DMS53 (cell line): ENCODE measurements at places on chromosomes 16 and 17.

DNA sequence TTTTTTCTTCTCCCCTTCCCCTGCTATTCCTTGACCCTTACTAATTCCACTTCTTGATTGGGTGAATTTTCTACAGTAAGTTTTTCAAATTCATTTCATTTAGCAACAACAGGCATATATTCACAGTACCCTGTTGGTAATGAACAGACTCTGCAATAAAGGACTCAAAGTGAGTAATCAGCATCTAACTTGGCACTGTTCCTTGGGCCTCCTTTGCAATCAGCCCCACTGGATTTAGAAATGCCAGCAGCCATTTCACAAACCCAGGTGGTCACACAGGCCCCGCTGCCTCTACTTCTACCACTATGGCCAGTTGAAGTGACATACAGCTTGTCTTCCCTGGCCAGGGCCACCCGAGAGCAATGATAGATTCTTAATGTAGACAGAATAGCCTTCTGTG, 113.8 kb downstream of the CYB561 start:
- no peak for DNase-seq

GRCh38 chr16:64398793-64399192, 723.1 kb downstream of the CDH11 start:
- no peak for DNase-seq

GRCh38 chr16:87012954-87013938, 303.9 kb downstream of the C16orf95 start:
- no peak for DNase-seq

GRCh38 chr17:1511756-1512321, 4.6 kb downstream of the INPP5K start:
- DNase-seq = no peak

DNA sequence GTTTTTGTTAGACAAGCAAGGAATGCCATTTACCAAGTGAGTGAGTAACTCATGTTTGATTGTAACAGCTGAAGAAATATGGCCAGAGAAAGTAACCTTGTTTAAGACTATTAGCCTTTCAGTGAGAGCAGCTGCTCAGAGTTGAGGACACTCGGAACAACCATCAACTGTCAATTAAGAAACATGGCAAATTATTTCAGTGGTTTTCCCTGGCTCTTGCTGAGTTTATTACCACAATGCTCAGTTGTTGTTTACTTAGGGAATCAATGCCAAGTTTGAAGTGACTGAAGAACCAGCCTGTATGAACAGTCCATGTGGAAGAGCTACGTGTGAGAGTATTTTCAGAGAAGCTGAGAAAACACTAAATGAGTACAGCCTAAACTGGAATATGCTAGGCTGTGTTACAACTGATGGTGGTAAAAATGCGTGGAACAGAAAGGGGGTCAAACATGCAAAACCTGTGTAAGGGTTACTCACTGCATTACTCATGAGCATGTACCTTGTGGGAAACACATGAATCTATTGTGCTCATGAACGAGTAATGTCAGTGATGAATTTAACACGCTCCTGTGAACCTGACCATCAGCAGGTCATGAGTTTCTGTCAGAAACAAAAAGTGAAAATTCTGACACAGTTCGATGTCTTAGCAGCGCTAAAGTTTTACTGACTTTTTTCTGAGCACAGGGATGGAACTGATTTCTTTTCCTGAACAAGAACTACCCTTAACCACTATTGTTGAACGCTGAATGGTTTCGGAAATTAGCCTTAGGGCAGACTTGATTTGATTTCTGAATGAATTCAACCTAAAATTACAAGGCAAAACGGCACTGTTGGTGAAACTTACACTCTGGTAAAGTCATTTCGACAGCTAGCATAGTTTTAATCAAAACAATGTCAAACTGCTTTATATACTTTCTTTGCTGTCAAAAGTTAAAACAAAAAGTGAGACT, 33.5 kb downstream of the GNA13 start:
- no peak for DNase-seq

GRCh38 chr16:3458278-3458851, 14.9 kb downstream of the NAA60 start:
- peak; percentile 45 for DNase-seq

GRCh38 chr16:74734361-74735161, 33.9 kb upstream of the MLKL start:
- DNase-seq = no peak

DNA sequence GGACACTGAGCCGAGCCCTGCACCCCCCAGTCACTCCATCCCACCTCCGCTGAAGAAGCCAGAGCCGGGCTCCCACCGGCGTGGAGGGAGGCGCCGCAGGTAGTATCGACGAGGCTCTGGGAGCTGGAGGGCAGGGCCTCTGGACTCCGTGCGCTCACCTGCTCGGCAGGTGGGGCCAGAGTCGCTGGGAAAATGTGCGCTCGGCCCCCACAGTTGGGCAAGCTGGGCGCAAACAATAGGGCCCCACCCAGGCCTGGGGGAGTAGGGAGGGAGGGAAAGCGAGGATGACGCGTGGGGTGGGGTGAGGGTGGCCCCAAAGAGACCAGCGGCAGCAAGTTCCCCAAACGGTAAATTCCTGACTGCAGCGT, 668 bp downstream of the JUP start:
- DNase-seq = peak; percentile 78

DNA sequence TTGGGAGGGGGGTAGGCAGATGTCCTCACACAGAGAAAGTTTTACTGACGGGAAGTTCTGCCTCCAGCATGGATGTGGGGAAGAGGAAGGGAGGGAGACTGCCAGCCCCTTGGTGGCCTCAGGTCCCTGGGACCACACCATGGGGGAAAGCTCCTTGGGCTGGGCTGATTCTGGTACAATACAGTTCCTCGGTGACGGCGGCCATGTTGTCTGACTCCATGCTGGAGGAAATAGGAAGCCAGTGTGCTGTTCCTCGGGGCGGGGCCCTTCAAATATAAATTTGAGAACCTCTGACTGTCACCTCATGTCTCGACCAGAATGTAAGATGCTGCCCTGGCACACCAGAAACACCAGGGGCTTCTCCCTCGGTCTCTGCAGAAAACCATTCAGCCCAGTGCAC, 66.8 kb downstream of the CNGB1 start:
- no peak for DNase-seq

DNA sequence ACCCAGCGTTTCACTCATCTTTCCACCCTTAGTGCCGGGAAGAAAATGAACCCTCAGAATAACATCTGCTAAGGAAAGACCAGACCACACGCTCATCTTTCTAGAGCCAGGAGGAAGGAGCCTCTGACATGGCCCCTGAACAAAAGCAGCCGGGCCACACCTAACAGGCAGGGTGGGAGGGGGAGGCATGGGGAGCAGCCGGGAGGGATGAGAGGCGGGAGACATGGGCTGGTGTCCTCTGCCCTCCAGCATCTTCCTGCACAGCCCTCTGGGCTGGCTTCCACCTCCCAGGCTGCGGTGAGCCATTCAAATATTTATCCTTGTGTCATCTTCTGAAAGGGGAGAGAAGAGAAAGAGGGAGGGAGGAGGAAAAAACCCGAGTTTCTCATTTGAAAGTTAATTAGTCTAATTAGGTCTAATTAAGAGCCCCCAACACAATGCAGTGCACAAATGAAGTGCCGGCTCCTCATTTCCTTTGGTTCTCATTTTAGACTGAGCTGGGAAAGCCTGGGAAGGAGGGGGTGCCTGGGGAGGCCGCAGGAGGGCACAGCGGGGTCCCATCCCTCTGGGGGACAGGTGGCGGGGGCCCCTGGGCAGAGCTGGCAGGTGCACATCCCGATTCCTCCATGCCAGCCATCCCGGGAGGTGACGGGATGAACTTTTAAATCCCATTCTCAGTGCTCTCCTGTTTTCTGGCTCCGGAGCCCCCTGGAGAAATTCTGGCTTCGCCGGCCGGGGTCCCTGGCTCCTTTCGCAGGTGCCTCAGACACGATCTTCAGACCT, 90.5 kb downstream of the ENGASE start:
- no peak for DNase-seq

DNA sequence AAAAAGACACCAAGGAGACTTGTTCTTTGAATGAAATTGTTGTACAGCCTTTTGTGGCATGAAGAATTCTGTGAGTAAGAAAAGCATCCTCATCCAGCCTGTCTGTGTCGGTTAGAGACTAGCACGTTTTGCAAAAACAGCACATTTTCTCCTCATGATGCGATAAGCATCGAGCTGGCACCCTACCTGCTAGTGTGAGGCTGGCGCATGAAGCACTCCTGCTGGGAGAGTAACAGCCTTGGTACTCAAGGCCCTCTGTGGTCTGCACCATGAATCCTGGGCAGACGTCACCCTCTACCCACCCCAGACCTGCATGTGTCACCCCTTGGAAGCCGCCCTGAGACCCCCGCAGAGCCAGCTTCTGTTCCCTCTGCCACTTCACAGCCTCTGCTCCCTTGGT, 92.6 kb upstream of the TMEM132E start:
- no peak for DNase-seq

DNA sequence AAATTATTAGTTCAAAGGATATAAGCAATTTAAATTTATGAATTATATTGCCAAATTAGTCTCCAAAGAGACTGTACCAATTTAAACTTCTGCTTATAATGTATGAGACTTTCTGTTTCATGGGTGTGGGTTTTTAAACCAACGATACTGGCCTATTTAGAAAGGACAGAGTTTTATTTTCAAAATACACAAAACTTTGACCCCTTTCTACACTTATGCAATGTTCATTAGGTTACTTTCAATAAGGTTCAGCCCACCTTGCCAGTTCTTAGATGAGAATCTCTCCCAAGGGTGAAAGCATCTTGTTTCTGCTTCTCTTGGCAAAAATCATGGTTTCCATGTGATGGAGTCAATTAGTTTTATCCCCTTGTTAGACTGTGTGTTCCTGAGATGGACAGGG, 84.7 kb downstream of the MYO1D start:
- no peak for DNase-seq

DNA sequence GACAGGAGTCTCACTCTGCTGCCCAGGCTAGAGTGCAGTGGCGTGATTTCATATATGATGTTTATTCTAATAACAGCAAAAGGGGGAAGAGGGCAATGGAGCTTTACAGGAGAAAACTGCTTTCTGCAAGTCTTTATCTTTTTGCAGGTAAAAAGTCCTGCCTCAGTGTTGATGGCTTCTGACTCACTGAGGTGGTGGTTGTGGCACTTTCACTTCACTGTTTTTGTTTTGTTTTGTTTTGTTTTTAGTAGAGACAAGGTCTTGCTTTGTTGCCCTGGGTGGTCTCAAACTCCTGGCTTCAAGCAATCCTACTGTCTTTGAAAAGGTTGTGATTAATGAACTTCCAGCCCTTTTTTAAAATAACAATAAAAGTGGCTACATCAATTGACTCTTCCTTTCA, 68.0 kb upstream of the TBC1D3K start:
- DNase-seq = no peak

GRCh38 chr16:1137604-1138003, 15.3 kb upstream of the CACNA1H start:
- peak; percentile 19 for DNase-seq

DNA sequence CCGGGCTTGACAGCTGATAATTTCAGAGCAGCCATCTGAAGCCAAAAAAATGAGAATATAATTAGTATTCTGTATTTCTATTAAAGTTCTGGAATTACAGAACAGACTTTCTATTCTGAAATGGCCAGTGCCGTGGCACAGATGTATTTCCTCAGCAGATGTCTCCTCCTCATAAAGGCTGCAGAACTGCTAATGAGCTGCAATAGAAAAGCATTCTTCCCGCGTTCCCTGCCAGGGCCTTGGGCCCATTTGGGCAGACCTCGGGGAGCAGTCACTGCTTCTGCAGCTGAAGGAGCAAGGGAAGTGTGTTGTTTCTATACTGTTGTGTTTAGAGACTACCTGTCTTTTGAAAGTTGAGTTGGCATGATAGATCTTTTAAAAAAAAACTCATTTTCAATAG, 152.6 kb upstream of the CACNG5 start:
- no peak for DNase-seq

GRCh38 chr16:50526796-50527195, 21.4 kb upstream of the NKD1 start:
- DNase-seq = no peak

- DNase-seq = peak; percentile 73
These were observed 18.6 kb downstream of the COG7 start for GRCh38 chr16:23434380-23434779.

DNA sequence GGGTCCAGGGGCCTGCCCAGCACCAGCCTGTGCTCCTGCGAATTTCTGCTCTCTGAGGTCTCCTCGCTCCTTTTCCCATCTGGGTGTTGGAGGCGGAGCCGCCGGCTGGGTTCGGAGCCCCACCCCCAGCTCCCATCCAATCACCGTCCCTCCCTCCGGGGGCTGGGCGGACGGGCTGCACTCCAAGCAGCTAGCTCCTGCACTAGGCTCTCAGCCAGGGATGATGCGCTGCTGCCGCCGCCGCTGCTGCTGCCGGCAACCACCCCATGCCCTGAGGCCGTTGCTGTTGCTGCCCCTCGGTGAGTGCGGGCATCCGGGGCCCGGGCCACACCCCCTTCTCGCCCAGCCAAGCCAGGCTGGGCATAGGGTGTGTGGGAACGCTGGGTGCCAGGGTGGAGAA, at the start of gene NRN1L:
NRN1L (plus strand) TSS at position 202 of the 400 bp plus-strand sequence; CDS start at position 221, 19 bp downstream.
- no peak for DNase-seq

- DNase-seq = no peak
These were observed 58.7 kb downstream of the RTN4RL1 start for GRCh38 chr17:1966274-1967086.

DNA sequence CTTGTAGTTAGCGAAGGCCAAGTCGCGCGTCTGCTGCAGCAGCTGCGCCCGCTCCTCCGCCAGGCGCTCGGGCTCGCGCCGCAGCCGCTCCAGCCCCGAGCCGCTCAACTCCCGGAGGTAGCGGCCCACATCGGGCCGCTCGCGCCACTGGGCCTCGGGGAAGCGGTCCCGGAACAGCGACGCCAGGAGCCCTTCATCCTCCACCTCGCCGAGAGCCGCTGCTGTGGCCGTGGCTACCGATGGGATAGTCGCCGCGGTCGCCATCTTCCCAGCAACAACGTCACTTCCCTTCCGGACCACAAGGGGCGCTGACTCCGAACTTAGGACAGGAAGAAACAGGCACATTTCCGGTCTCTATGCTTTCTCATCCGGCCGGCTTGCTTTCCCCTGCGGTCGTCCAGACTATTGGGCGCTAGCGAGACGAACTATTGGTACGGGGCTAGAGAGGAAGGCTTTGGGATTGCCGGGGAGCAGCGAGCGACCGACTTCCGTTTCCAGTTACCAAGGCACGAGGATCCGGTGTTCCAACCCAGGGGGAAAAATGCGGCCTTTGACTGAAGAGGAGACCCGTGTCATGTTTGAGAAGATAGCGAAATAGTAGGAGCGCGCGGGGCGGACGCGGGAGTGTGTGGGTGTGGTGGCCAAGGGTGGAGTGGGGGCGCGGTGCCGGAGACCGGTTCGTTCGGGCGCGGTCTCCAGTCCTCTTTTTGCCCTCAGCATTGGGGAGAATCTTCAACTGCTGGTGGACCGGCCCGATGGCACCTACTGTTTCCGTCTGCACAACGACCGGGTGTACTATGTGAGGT, at the start of the genes COG8 and NIP7:
COG8 (minus strand) TSS at position 276 of the 806 bp plus-strand sequence; CDS start at position 264, 12 bp downstream.
NIP7 (plus strand) TSS at position 484 of the 806 bp plus-strand sequence; CDS start at position 542, 58 bp downstream.
- peak; percentile 98 for DNase-seq

GRCh38 chr16:16096121-16096857, 127.0 kb downstream of the ABCC6 start:
- DNase-seq = peak; percentile 14

- DNase-seq = no peak
These were observed 22.7 kb downstream of the LIG3 start for GRCh38 chr17:35002876-35003551.
